CD4-positive, alpha-beta T cell treated with Interleukin-17A for 4 hours (primary cell): ENCODE measurements at places on chromosomes 12 and 14.

GRCh38 chr14:65879248-65880009, 466.9 kb downstream of the FUT8 start:
- no peak for DNase-seq

GRCh38 chr12:52494100-52494499, 1.0 kb upstream of the KRT6A start:
- no peak for DNase-seq

GRCh38 chr12:64688219-64688618, 71.0 kb downstream of the GNS start:
- DNase-seq: peak; percentile 48

DNA sequence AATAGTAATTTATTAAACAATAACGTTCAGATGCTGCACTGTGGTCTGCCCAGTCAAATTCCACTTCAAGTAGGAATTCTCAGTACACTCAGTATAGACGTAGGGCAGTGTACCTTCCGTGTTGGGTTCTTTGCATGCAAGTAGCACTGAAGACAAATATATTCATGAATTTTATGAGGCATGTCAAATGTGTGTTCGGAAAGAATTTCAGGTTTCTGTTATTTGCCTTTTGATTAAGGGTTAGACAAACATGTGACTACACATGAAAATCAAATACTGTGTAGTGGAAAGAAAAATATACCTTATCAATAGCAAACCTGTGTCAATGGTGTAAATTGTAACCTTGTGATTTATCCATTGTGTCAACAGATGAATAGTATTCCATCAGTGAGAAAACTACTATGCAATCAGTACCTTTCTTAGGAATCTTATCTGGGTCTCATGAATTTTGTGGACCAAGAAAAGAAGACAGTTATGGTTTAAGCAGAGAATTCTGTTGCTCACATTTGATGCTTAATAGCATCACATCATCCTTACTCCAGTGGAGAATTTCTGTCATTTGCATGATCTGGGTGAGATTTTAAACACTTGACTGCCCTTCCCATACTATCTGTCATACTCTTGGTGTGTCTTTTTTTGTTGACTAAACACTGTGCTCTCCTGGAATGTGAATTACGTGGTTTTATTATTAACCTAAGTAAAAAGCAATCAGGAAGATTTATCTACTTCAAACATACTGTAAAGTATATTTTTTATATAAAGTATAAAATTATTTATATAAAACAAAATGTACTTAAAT, 13.3 kb downstream of the TMEM260 start:
- DNase-seq: no peak

- DNase-seq: no peak
These were observed 11.3 kb upstream of the HRK start for GRCh38 chr12:116892349-116893140.

DNA sequence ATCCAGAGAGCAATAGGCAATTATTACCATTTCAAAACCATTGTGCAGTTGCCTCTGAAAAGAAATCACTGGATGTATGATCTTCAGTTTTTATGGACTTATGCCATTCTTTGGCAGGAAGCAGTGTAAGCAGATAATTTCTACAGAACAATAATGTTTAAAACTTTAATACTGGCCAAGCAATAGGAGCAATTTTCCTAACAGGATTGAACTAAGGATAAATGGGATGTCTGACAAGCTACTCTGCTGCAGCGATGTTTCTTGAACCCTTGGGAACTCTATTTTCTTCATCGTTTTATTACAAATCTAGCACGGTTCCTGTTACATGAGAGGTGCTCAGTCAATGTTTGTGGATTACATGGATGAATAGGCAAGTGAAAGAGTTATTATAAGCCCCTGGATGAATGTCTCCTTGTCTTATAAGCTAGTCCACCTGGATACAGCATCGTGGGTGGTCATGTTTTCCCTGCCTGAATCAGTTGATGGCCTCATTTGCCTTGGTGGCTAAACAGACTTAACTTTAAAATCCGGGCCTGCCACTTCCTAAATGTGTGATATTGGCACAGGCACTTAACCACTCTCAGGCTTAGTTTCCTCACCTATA, 68.2 kb upstream of the MDM1 start:
- no peak for DNase-seq

DNA sequence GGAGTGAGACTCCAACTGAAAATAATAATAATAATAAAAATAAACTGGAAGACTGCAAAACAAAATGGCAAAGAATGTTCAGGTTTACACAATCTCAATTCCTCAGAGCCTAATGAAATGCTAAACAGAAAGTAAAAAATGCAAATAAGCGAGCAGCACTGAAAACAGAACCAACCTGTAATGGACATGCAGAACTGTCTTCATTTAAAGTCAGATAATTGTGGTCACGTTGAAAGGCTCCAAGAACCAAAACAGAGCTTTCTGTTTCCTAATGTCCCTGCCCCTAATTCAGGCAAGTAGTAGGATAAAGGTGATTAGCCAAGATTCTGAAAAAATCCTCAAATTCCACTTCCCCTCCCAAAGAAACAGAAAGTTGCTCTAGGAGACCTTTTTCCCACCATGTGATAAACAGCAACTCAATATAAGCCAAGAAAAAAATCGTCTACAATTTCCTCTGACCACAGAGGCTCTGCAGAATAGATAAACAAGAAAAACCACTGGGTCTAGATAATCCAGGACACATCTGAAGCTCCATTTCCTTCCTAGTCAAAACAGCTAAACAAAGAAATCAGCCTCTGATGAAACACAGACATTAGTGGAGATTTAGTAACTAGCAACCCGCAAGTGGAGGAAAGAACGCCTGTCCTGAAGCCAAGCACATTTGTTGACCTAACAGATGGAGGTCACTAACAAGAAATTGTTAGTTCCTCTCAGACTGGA, 3.0 kb downstream of the MIS18BP1 start:
- no peak for DNase-seq

DNA sequence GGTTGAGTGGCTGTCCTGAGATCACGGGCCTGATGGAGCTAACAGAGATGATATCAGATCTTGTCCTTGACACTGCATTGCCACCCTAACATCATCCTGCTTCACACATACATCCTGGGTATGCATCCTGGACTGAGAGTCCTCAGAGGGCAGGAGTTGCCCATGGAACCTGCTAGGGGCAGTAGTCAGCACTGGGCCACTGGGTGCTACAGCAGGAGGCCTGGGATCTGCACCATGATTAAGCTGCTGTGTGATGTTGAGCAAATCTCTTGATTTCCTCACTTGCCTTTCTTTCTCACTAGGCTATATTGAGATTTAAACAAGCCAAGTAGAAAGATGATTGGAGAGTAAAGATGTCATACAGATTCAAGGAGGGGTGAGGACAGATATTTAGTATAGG, 22.1 kb upstream of the EIF4B start:
- no peak for DNase-seq

- DNase-seq: no peak
These were observed 696.1 kb upstream of the TMEM132C start for GRCh38 chr12:127570793-127571360.
